ENCODE measurements at places on chromosomes 16 and 17.

- peak; percentile 77 for DNase-seq
Observed at GRCh38 chr17:1714980-1715802, 5.0 kb upstream of the TLCD2 start.

DNA sequence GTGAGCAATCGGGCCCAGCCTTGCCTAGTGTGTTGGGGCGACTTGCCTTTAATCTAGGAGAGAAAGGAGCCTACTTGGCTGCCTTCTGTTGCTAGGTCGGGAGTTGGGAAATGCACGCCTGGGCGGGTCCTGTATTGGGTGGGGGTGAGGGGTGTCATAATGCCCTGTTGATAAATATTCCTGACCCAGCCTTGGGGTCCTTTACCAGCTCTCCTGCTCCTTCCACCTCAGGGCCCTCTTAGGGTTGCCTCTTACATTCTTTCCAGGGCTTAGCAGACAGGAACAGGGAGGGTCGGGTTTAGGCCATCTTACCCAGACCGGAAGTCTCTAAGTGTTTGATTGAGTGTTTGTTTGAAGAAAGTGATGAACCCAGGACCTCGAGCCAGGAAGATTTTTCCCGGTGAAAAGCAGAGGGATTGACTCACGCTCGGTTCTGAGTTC is 112.9 kb downstream of the SEC14L1 start:
- DNase-seq, result no peak

GRCh38 chr16:82651921-82652601 is 25.3 kb downstream of the CDH13 start:
- no peak for DNase-seq

- DNase-seq, result no peak
Observed at GRCh38 chr17:69672924-69673323, 258.4 kb downstream of the MAP2K6 start.
